ENCODE measurements at places on chromosomes 6 and 20.

GRCh38 chr20:45060294-45060693 lies 40.6 kb downstream of the KCNS1 start:
- no peak for DNase-seq

- no peak for DNase-seq
Measured at GRCh38 chr6:56833127-56833791, 121.6 kb upstream of the BEND6 start.

DNA sequence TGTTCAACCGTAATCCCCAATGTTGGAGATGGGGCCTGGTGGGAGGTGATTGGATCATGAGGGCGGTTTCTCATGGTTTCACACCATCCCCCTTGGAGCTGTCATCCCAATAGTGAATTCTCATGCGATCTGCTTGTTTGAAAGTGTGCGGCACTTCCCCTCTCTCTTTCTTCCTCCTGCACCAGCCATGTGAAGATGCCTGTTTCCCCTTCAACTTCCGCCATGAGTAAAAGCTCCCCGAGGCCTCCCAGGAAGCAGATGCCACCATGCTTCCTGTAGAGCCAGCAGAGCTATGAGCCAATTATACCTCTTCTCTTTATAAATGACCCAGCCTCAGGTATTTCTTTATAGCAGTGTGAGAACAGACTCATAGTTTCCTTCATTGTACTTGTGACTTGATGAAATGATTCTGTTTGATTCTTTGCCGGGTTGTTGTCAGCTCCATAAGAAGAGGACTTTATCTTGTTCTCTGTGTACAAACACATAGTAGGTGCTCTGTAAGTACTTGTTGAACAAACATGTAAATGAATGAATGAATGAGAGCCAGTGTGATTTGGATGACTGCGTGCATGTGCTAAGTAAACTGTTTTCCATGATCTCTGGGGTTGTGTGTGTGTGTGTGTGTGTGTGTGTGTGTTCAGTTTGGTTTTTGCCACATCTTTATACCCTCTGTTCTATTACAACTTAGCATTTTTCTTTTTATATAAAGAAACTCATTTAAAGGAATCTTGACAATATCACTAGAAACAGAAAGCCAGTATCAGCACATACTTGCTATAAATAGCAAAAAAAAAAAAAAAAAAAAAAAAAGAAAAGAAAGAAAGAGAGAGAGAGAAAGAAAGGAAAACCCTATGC lies 22.5 kb upstream of the PTGIS start:
- DNase-seq: no peak

DNA sequence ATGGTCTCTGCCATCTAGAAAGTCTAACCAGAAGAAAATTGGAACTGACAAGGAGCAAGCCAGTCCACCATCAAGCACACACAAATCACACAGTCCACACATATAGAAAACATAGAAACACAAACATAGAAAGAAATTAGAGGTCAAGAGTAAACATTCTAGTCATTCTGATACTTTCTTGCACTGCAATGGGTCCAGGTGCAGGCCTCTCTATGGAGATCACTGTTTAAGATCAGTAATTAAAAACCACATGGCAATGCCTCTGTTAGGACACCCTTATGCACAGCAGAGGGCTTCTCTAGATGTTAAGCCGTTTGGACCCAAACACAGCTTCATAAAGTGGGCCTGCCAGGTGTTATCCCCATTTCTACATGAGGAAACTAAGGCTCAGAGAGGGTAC lies 42.8 kb upstream of the SLC22A23 start:
- DNase-seq: no peak

- DNase-seq: no peak
Measured at GRCh38 chr20:2917266-2917665, 44.0 kb downstream of the PTPRA start.
